Motor neuron (in vitro differentiated cells): ENCODE measurements at places on chromosomes 11 and 22.

GRCh38 chr22:43847376-43848289, 14.7 kb downstream of the SULT4A1 start:
- ATAC-seq, result no peak

GRCh38 chr11:46112961-46113607, 8.2 kb downstream of the PHF21A start:
- ATAC-seq, result peak; percentile 39

- ATAC-seq, result no peak
Measured at GRCh38 chr11:13013054-13013488, 4.0 kb downstream of the RASSF10 start.

DNA sequence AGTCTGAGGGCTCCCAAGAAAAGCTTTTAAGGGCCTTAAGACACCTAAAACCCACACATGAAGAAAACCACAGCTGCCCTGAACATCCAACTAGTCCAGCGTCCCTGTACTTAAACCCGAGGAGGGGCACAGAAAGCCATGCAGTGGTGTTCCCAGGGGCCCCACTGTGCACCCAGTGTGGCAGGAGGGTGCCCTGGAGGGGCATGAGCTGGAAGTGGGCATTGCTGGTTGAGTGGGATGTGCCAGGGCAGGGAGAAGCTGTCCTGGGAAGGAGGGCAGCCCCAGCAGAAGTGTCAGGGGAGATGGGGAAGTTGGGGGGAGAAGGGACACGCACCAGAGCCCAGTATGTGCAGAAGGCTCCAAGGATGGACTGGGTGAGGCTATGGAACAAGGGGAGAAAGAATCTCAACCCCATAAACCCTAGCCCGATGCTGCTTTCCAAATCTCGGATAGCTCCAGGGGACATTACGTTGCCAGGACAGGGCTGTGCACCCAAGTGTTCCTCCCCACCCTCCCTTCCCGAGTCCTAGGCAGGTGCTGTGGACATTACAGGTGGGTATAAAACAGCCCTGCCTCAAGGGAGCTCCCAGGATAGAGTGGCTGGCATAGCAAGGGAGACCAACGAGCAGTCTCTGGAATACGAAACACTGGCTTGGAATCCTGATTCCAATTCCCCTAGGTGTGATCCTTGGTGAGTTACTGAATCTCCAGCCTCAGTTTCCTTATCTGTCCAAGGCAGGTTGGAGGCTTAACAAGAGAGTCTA, 44.2 kb downstream of the SHANK2 start:
- ATAC-seq, result no peak

- no peak for ATAC-seq
Measured at GRCh38 chr11:120270386-120270785, 30.4 kb downstream of the POU2F3 start.

- ATAC-seq, result no peak
Measured at GRCh38 chr11:88979641-88980040, 86.1 kb downstream of the GRM5 start.

DNA sequence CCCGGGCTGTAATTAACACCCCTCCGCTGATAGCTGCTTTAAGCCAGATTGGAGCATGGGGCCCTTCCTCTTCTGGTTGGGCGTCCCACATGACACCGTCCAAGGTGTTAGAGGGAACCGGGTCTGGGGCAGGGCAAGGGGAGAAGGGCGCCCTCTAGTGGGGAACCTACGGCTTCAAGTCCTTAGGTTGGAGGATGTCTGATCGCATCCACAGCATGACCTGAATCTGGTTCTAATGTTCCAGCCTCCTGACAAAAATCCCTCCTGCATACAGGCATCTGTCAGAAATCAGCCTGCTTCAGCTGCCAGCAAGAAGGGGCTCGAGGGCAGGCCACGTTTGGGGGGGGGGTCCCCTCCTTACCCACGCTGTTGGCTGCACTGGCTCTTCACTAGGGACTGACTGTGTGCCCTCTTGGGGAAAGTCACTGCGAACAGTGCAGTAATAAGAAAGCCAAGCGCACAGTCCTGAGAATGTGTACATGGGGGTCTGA, 94.2 kb upstream of the TBCEL start:
- peak; percentile 84 for ATAC-seq

GRCh38 chr22:32695451-32695891, 106.0 kb upstream of the TIMP3 start:
- no peak for ATAC-seq

- ATAC-seq, result no peak
Measured at GRCh38 chr11:43895601-43896000, 15.0 kb downstream of the ALKBH3 start.

DNA sequence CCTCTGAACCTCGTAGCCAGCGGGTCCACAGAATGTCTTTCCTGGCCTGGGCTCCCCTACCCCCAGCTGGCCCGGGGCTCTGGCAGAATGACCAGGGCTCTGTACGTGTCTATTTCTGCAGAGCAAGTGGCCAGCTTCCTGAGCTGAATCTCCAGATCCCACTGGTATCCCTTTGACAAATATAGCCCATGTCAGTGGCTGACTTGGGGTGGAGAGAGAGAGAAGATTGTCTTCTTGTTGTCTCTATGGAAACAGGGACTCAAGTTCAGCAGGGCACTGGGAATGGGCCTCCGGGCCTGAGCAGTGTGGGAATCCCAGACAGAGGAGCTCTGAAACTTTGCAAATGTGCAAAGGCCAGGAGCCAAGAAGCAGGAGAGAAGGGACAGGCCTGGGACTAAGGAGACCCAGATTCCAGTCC, 33.9 kb downstream of the ANO1 start:
- ATAC-seq, result peak; percentile 71

DNA sequence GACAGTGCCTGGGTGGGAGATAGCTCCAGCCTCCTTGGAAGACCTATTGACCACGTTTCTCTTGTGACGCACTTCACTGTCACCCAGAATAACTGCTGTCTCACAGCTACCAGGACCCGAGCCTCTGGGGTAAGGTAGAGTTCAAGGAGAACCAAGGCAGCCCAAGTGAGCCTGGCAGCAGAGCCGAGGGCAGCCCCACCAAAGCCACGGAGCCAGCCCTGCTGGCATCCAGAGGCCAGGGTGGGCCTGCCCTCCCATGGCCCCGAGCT, 32.8 kb downstream of the RSPH14 start:
- no peak for ATAC-seq

DNA sequence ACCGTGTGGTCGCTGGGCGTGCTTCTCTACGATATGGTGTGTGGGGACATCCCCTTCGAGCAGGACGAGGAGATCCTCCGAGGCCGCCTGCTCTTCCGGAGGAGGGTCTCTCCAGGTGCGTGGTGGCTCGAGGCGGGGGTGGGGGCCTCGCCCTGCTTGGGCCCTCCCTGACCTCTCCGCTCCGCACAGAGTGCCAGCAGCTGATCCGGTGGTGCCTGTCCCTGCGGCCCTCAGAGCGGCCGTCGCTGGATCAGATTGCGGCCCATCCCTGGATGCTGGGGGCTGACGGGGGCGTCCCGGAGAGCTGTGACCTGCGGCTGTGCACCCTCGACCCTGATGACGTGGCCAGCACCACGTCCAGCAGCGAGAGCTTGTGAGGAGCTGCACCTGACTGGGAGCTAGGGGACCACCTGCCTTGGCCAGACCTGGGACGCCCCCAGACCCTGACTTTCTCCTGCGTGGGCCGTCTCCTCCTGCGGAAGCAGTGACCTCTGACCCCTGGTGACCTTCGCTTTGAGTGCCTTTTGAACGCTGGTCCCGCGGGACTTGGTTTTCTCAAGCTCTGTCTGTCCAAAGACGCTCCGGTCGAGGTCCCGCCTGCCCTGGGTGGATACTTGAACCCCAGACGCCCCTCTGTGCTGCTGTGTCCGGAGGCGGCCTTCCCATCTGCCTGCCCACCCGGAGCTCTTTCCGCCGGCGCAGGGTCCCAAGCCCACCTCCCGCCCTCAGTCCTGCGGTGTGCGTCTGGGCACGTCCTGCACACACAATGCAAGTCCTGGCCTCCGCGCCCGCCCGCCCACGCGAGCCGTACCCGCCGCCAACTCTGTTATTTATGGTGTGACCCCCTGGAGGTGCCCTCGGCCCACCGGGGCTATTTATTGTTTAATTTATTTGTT, 2.4 kb downstream of the PIM3 start:
- ATAC-seq, result no peak

- peak; percentile 49 for ATAC-seq
Measured at GRCh38 chr11:118619444-118620197, 12.2 kb downstream of the PHLDB1 start.

- no peak for ATAC-seq
Measured at GRCh38 chr11:103448966-103449365, 339.7 kb downstream of the DYNC2H1 start.

DNA sequence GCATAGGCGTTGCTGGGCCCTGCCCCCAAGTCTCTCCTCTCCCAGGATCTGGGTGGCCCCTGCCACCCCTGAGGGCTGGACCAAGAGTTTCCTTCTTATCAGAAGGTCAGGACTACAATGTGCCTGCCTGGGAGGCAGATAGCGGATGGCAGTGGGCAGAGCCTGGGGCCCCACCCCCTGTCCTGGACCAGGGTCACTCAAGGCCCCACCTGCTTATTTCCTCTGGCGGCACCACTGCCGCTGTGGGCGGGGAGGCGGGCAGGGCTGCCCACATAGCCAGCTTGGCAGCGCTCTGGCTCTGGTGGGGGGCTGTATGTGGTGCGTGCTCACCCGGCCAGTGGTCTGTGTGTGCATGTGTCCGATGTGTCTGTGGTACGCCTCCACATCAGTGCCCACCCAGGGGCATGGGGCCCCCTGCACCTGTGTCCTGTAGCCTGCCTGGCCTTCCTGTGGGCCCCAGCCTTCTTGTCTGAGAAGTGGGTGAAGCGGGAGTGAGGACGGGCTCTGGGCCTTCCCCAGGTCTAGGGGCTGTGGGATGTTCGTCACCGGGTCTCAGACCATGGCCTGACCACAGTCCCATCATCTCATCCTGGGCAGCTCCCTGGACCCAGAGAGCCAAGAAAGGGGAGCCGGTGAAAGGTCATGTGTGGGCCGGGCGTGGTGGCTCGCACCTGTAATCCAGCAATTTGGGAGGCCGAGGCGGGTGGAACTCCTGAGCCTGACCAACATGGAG, 3.0 kb downstream of the GAS2L1 start:
- no peak for ATAC-seq

DNA sequence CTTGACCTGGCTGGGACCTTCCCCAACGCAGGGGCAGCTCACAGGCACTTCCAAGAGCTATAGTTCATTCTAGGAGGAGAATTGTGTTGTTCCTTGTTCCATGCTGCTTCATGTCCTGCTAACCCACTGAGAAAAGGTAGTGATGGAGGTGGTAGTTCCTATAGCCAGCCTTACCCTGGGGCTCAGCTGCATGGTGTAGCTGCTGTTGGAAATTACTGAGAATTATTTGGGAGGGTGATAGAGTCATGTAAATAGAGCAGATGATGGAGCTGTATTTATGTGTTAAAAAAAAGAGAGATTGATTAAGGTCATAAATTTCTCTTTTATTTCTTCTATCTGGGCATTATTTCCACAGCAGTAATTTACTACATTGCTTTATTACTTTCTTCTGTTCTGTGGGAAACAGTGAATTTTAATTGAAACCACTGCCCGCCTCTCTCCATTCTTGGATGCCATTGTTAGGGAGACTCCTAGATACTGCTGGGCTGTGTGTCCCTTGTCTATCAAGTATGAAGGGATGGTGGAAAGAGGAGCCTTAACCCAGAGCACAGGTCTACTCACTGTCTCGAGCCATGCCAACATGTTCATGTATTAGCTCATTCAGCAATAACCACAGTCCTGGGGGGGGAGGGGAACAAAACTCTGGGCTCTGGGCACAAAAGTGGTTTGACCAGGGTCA, 309.2 kb downstream of the FAT3 start:
- ATAC-seq, result peak; percentile 59

DNA sequence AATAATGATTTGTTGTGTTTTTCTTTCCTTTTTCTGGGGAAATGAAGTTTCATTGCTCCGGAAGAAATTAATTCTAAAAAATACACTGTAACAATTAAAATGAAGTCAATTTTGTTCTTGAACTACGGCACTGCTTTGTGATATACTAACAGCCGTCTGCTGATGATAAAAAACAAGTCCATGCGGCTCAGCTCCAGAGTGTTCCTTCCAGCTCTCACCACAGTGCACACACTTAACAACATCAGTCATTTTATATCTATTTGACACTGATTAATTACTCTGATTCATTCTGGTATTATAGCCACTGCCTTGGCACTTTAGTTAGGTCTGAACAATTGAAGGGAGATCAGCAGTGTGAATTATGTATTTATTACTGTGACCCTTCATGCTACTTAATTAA, 97.4 kb upstream of the SLC6A5 start:
- no peak for ATAC-seq

- ATAC-seq, result no peak
Measured at GRCh38 chr11:11089805-11090204, 232.0 kb upstream of the ZBED5 start.

- ATAC-seq, result peak; percentile 38
Measured at GRCh38 chr22:50016988-50017700, 4.6 kb upstream of the IL17REL start.

GRCh38 chr22:37324340-37325038, 42.2 kb downstream of the CYTH4 start:
- peak; percentile 83 for ATAC-seq

DNA sequence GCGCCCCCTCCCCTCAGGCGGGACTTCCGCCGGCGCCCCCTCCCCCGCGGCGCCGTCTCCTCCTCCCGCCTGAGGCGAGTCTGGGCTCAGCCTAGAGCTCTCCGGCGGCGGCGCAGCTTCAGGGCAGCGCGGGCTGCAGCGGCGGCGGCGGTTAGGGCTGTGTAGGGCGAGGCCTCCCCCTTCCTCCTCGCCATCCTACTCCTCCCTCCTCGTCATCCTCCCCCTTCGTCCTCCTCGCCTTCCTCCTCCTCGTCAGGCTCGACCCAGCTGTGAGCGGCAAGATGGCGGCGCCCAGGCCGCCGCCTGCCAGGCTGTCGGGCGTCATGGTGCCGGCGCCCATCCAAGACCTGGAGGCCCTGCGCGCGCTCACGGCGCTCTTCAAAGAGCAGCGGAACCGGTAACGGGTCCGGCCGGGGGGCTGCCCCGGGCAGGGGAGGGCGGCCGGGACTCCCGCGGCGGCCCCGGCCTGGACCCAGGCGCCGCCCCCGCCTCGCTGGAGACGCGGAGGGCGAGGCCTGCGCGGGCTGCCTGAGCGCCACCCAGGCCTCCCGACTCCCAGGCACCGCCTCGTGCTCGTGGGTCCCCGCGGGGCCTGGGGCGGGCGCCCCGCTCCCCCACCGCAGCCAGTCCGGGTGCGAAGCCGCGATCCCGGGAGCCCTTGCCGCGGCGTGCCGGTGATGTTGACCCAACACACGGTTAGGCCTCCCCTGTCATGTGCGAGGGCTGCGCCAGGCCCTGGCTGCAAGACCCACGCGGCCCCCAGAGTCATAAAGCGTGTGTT, at the start of gene ATXN10:
Gene ATXN10, plus strand, starts transcription at position 52 of the 781 bp plus-strand sequence. Its CDS starts 230 bp downstream, at position 282.
- ATAC-seq, result peak; percentile 92
